ENCODE measurements at places on chromosomes 2 and 18. TPM values are rescaled to one million over a fixed set of nuclear protein-coding genes. Genes with fewer than 3 reads are reported as not detected.

PROKR1 gene
- total RNA-seq = not detected

DNA sequence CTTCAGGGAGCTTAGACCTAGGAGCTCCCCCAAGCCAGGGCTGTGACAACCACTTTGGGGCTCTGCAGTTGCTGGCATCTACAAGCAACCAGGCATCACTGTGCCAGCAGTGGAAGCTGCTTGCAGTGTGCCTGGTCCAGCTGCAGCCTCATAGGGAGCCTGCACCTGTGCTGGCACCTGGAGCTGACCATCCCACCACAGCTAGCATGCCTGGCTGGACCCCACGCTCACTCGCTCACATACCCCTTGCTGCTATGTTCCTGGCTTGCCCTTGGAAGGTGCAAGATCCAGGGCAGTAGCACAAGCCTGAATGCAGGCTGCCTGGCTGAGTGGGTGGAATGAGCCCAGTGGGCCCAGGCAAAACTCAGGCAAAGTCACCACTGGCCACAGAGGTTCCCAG, 82.5 kb downstream of the ZNF804A start:
- H3K36me3 ChIP-seq = no peaks in the 10 kb centered on the region
- no peaks in the 10 kb centered on the region for H3K4me1 ChIP-seq
- no peak overlapping the region for H3K27ac ChIP-seq
- no peak for DNase-seq
- H3K27me3 ChIP-seq = no peaks in the 10 kb centered on the region

- H3K36me3 ChIP-seq = no peaks in the 10 kb centered on the region
- no peaks in the 10 kb centered on the region for H3K27me3 ChIP-seq
- H3K27ac ChIP-seq = no peak overlapping the region
- DNase-seq = no peak
Observed at GRCh38 chr2:204920776-204921175, 375.5 kb downstream of the PARD3B start.

REG3G gene
- not detected for total RNA-seq

DNA sequence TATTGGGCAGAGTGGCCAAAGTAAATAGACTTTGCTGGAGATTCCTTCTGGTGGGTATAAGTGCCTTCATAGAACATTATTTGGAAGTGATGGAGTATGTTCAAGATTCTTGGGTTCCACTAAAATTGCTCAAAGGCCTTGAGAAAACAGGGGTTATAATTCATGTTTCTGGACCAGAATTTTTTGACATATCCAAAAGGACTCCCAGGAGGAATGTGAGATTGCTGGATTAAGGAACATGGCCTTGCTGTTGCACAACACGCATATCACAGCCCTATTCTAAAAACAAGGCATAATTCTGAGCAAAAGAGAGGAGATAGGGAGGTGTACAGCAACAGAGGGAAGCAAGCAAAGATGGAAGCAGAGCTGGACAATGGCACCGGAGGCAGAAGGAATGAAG, 111.7 kb upstream of the TNP1 start:
- H3K4me1 ChIP-seq = peaks cover 8% of the 10 kb centered on the region
- H3K36me3 ChIP-seq = no peaks in the 10 kb centered on the region
- no peak overlapping the region for H3K4me3 ChIP-seq
- H3K27me3 ChIP-seq = no peaks in the 10 kb centered on the region
- H3K27ac ChIP-seq = no peak overlapping the region

DNA sequence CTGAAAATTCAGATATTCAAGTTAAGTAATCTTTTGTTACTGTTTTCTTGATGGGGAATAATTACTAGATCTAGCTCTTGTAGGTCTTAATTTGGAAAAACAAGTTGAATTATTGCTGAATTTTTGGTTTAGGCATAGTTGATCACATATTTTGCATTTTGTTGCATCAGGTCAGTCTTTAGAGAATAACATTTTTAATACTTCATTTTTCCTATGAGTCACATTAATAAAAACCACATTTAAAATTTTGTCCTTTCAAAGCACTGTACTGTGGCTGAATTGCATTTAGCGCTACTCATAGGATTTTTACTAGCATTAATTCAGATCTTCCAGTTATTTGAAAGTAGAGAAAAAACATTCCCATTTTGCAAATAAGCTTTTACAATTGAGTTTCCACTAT, 23.2 kb downstream of the MAP4K4 start:
- no peak for DNase-seq
- H3K27ac ChIP-seq = no peak overlapping the region
- no peaks in the 10 kb centered on the region for H3K27me3 ChIP-seq
- no peak overlapping the region for H3K4me3 ChIP-seq

RABL2A gene
- 28.9 TPM for total RNA-seq

HOXD3 gene
- 0.47 TPM for total RNA-seq

GRCh38 chr2:158805936-158806335, 10.8 kb downstream of the DAPL1 start:
- no peaks in the 10 kb centered on the region for H3K4me1 ChIP-seq
- no peak overlapping the region for H3K27ac ChIP-seq
- H3K27me3 ChIP-seq = no peaks in the 10 kb centered on the region
- H3K36me3 ChIP-seq = no peaks in the 10 kb centered on the region
- no peak for DNase-seq

DNA sequence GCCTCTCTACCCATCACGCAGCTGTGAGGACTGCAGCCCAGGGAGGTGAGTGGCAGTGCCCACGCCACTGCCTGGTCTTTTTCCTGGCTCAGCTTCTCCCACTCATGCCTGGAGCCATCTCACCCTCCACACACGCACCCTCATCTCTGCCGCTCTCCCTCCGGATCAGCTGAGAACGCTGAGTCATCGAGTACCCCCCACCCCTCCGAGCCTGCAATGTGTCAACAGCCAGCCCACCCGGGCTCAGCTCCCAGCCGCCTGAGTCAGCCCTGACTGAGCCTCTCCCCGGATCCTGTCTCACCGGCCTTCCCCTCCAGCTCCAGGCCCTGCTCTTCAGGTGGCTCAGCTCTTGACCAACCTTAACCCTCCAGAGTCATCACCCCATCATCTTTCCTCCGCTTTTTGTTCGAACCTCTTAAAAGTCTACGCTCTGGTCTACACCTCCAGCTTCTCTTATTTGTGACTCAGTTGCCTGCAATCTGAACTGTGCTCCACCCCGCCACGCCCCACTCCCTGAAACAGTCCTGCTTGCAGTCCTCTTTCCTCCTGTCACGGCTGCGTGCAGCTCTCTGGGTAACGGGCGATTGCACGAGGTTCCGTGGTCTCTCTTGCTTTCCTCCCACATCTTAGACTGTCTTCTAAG, 94.4 kb upstream of the ASAP2 start:
- H3K27me3 ChIP-seq = no peaks in the 10 kb centered on the region
- H3K27ac ChIP-seq = no peak overlapping the region
- H3K4me1 ChIP-seq = peaks cover 16% of the 10 kb centered on the region
- DNase-seq = no peak

- DNase-seq = no peak
- H3K36me3 ChIP-seq = no peaks in the 10 kb centered on the region
- no peaks in the 10 kb centered on the region for H3K4me1 ChIP-seq
- no peak overlapping the region for H3K27ac ChIP-seq
- no peak overlapping the region for H3K4me3 ChIP-seq
- H3K27me3 ChIP-seq = no peaks in the 10 kb centered on the region
Observed at GRCh38 chr2:181262782-181263181, 194.4 kb upstream of the ITGA4 start.

CHRNA1 gene
- not detected for total RNA-seq

GRCh38 chr2:43725711-43726246, 48.1 kb upstream of the DYNC2LI1 start:
- peaks cover 10% of the 10 kb centered on the region for H3K36me3 ChIP-seq
- no peak for DNase-seq
- H3K27ac ChIP-seq = no peak overlapping the region
- no peaks in the 10 kb centered on the region for H3K4me1 ChIP-seq
- no peak overlapping the region for H3K4me3 ChIP-seq
- H3K27me3 ChIP-seq = no peaks in the 10 kb centered on the region

GRCh38 chr2:197869501-197870111, 65.2 kb downstream of the PLCL1 start:
- H3K27ac ChIP-seq = no peak overlapping the region
- no peaks in the 10 kb centered on the region for H3K36me3 ChIP-seq
- no peak for DNase-seq
- H3K4me1 ChIP-seq = no peaks in the 10 kb centered on the region

DNA sequence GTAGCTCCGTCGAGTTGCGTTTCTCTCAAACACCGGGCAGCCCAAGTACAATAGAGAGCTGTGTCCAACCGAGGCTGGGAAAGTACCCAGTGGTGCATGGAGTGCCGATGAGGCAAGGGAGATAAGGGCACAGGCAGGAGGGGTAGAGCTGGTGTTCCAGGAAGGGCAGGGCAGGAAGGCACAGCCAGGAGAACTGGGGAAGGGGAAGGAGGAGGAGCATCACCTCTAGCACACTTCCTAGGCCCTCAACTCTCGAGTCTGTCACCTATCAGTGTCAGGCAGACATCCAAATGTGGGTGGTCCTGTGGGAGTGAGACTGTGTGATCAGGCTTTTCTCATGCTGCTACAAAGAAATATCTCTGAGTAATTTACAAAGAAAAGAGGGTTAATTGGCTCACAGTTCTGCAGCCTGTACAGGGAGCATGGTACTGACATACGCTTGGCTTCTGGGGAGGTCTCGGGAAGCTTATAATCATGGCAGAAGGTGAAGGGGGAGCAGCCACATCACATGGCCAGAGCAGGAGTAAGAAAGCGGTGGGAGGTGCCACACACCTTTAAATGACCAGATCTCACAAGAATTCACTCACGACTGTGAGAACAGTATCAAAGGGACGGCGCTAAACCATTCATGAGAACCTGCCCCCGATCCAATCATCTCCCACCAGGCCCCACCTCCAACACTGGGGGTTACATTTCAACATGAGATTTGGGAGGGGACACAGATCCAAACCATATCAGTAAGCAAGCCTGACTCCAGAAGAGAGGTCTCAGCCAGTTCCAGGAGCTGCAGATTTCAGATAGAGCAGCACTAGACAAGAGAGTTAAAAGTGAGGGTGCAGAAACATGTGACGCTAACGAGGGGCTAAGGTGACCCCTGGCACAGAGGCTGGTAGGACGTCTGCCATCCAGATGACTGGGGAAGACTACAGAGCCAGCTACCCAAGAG, 75.7 kb downstream of the MBOAT2 start:
- no peak overlapping the region for H3K4me3 ChIP-seq
- H3K27ac ChIP-seq = no peak overlapping the region
- H3K4me1 ChIP-seq = no peaks in the 10 kb centered on the region
- H3K27me3 ChIP-seq = no peaks in the 10 kb centered on the region

- DNase-seq = no peak
- H3K27me3 ChIP-seq = peaks cover 100% of the 10 kb centered on the region
- no peak overlapping the region for H3K4me3 ChIP-seq
- H3K4me1 ChIP-seq = peaks cover 75% of the 10 kb centered on the region
- no peaks in the 10 kb centered on the region for H3K36me3 ChIP-seq
Observed at GRCh38 chr2:172097557-172098131, 5.1 kb downstream of the DLX2 start.

DNA sequence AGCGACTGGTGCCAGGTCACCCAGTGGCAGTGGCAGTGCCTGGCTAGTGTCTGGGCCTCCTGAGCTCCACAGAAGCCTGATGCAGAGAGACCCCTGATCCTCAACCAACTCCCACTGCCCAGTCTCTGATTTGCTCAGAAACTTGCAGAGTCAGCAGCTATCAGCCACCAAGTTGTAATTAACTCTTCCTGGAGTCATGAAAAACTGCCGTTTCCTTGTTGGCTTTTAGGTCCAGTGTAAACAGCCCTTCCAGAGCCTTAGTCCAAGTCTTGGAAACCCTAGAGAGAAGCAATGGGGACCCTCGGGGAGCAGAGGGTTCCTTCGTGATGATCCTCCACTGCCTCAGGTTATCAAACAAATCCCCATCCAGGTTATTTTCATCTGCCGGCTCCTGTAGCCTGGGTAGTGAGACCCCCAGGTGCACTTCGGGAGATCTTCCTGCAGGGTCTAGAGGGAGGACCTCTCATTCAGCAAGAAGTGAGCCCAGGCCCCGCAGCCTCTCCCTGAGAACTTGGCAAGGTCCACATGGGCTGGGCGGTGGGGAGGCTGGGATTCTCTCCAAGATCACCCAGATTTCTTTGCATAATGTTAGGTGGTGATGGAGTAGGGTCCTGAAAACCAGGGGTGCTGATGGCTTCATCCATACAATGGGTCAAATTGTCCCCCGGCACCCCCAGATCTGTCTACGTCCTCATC, 137.7 kb upstream of the HDAC4 start:
- no peak overlapping the region for H3K27ac ChIP-seq
- DNase-seq = peak; percentile 37
- no peak overlapping the region for H3K4me3 ChIP-seq
- H3K36me3 ChIP-seq = no peaks in the 10 kb centered on the region

PLCD4 gene
- total RNA-seq = 1.1 TPM

DNA sequence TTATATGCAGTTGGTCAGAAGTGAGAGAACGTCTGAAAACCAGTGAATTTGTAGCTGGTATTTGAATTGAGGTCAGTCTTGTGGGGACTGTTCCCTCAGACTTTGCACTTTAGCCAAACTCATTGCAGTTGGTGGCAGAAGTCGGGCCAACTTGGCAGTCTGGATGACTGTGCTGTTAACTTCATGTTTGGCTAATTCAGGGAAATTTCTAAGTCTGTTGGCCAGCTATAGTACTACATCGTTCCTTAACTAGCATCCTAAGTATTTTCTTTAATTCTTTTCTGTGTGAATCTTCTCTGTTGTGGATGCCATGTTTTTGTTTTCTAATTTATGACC, 806.8 kb upstream of the GCFC2 start:
- H3K4me3 ChIP-seq = no peak overlapping the region
- H3K27me3 ChIP-seq = no peaks in the 10 kb centered on the region
- no peak overlapping the region for H3K27ac ChIP-seq
- no peaks in the 10 kb centered on the region for H3K4me1 ChIP-seq

BCL11A gene
- total RNA-seq = 9.7 TPM

- peaks cover 4% of the 10 kb centered on the region for H3K4me1 ChIP-seq
- H3K36me3 ChIP-seq = peaks cover 100% of the 10 kb centered on the region
Observed at GRCh38 chr2:96596596-96596995, 41.5 kb downstream of the KANSL3 start.

C1QL2 gene
- not detected for total RNA-seq

DNA sequence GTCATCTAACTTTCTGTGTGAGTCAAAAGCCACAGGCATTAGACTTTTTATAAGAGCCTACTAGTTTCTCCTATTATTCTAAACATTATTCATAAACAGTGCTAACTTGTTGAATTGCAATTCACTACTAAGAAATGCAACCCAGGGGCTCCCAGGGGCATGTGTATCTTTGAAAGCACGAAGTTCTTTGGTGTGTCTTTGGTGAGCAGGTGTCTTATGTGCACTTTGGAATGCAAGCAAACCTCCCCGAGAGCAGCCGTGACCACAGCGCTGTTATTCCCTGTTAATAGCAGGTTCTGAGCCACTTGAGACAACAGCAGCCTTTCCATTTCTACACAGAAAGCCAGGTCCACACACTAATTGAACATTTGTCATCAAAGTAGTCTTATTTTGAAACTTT, 123.5 kb downstream of the PRKRA start:
- no peaks in the 10 kb centered on the region for H3K27me3 ChIP-seq
- H3K4me1 ChIP-seq = no peaks in the 10 kb centered on the region
- no peak overlapping the region for H3K4me3 ChIP-seq
- no peaks in the 10 kb centered on the region for H3K36me3 ChIP-seq
- H3K27ac ChIP-seq = no peak overlapping the region
- DNase-seq = no peak
